ENCODE measurements at places on chromosomes 12 and 14.

- DNase-seq, result no peak
Observed at GRCh38 chr14:99722741-99723140, 38.6 kb downstream of the CYP46A1 start.

GRCh38 chr12:12717586-12718380, 615 bp downstream of the CDKN1B start:
- no peak for DNase-seq

DNA sequence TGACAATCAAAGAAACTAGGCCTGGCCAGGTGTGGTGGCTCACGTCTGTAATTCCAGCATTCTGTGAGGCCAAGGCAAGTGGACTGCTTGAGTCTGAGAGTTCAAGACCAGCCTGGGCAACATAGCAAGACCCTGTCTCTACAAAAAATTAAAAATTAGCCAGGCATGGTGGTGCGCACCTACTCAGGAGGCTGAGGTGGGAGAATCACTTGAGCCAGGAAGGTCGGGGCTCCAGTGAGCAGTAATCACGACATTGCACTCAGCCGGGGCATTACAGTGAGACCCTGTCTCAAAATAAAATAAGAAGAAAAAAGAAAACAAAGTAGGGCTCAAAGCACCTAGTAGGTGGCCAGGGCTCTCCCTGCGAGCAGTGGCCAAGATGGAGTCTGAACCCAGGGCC, 79.1 kb downstream of the CHGA start:
- no peak for DNase-seq

DNA sequence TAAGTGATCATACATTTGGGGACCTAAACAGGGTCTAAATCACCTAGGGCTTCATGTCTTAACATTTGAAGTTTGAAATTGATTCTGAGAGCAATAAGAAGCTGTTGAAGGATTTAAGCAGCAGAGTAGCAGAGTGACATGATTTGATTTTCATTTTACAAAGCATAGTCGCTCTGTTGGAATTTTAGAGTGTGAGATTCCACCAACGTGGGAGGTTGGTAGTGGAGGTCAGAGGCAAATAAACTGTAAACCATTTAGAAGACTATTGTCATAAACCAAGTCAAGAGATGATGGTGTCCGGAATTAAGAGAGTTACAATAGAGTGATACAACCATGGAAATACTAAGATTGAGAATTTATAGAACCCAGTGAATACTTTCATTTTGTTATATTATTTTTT, 52.7 kb upstream of the ZDHHC17 start:
- DNase-seq, result no peak

DNA sequence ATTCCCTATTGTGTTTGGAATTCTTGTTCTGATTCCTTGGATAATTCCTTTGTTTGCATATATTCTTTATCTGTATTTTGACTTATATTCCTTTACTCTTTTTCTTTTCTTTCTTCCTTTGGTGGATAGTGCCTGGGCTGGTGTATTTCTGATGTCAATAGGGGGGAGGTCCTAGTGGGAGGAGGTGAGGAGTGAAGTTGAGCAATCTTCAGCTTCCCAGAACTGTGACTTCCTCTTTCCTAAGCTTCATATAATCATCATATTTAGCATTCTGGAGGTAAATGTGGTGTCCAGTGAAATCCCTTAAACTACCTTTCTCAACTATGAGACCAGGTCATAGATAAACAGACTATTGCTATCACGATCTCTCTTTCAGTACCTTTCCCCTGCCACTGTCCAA, 29.6 kb upstream of the TBPL2 start:
- DNase-seq, result no peak

GRCh38 chr12:124867401-124867930, 3.8 kb upstream of the SCARB1 start:
- no peak for DNase-seq

DNA sequence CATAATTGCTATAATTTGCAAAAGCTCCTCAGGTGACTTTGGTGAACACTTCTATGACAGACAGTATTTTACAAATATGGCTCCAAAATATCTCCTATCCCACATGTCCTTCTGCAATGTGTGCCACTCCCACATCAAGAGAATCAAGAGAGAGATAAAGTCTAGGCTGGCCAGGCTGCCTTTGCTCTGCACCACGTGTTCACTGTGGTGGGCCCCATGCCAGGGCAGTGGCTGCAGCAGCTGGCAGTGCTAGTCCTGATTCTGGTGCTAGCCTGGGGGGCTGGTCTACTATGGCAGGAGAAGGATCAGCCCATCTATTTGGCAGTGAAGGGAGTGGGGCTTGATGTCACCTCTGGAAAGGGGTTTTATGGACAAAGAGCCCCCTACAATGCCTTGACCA, 86.3 kb downstream of the DRAM1 start:
- no peak for DNase-seq

DNA sequence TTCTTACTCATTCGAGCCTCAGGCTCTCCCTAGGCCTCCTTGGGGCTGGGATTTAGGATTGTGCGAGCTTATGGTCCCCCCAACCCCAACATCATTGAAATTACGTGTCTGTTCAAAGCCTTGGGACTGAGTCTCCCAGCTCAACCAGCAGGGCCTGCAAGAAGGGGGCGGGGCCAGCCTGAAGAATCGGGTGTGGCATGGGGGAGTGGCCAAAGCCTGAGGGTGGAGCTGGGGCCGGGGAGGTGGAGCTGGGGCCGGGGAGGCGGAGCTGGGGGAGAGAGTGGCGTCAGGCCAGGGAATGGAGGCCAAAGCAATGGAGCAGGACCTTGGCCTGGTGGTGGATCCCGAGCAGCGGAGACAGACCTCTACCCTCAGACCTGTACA, 24.3 kb upstream of the HSPB8 start:
- DNase-seq, result no peak

GRCh38 chr12:62903151-62903550, 31.8 kb downstream of the PPM1H start:
- no peak for DNase-seq

DNA sequence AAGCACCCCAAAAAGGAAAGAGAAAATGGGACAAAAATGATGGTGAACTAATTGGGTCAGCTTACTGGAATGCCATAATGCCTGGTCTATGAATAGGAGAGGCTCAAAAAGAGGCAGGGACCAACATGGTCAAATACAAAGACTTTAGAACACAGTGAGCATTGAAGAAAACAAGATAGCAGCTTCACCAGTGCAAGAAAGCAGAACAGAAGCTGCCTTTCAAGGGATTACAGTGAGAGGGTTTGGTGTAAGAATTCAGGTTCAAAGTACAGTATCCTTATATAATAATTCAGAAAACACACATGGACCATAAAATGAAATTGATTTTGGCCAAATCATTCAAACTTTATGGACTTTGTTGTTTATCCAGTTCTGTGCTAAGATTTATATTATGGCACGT, 162.1 kb downstream of the NAV3 start:
- DNase-seq, result no peak

DNA sequence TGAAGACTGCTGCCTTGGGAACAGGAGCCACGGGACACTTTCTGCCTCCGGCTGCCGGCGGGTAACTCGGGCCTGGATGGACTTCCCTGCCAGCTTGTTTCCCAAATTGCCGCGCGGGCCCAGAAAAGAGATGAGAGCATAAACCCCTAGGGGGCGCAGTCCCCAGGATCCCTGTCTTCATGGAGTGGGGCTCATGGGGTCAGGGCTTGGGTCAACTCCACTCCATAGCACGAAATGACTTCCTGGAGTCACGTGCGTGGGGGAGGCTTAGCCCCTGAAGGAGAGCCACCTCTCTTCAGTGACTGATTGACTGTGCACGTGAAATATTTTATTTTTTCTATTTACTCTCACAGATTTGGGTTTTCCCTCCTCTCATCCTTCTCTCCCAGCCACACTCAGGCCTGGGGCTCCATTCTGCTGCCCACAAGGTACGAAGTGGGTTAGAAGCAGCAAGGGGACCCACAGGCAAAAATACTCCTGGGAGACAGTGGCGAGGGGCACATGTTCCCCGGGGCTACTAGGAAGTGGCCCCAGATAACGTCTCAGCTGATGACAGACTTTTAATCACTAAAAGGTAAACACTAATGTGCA, 10.0 kb downstream of the PGF start:
- no peak for DNase-seq

DNA sequence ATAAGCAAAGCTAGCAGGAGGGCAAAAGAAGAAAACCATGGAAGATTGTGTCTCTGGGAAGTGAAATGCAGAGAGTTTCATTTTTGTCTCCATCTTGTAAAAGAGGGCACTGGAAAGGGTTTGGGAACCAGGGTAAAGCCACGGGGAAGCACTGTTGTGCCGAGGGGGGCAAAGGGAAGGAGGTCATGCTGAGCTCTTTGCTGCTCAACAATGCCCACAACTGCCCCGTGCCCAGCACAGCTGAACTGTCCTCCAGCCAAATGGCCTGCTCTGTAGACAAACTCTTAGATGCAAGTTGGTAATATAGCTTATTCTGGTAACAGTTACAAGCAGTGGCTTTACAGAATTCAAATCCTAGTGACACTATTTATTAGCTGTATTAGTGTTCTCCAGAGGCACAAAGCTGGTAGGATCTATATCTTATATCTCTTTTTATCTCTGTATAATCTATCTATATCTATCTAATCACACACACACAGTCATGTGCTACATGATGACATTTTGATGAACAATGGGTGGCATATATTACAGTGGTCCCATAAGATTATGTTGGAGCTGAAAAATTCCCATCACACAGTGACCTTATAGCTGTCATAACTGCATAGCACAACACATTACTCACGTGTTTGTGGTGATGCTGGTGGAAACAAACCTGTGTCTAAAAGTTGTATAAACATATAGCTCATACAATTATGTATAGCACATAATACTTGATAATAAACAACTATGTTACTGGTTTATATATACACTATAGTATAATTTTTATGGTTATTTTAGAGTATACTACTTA, 203.4 kb upstream of the DDHD1 start:
- no peak for DNase-seq

- no peak for DNase-seq
Observed at GRCh38 chr14:98782062-98782461, 489.9 kb downstream of the BCL11B start.

DNA sequence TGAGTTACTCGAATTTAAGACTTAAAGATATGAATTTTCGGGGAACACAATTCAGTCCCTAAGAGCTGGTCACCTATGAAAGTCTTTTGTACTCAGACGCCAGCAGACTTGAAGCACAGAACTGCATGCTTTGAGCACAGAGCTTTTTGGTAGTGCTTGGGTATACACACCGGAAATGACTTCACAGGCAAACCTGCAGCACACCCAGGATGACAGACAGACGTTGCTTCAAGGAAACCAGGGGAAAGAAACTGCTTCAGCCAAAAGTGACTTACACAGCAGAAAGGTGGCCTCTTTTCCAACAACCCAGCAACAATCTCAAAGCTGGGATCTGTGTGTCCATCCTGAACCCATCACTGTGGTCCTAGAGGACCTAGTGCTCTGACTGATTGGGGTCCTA, 975.1 kb downstream of the AACS start:
- DNase-seq, result no peak

- DNase-seq, result no peak
Observed at GRCh38 chr14:90056826-90057225, 5.0 kb upstream of the KCNK13 start.

DNA sequence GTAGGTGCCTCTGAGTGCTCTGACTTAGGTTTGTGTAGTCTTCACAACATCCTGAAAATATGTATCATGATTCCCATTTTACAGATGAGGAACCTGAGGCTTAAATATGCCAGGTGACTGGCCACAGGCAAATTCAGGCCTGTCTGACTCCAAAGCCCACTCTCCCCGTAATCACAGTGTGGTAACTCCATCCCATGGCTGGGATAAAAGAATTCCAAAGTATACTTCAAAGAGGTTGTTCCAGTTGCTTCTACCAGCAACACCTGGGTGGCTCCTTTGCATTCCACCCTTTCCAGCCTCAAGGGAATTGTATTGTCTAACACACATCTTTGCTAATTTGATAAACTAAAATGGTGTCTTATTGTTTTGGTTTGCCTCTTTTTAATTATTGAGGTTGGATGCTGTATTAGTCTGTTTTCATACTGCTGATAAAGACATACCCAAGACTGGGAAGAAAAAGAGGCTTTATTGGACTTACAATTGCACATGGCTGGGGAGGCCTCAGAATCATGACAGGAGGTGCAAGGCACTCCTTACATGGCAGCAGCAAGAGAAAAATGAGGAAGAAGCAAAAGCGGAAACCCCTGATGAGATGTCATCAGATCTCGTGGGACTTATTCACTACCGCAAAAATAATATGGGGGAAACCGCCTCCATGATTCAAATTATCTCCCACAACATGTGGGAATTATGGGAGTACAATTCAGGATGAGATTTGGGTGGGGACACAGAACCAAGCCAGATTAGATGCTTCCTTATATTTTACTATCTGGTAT, 9.9 kb upstream of the CHST11 start:
- no peak for DNase-seq

GRCh38 chr12:112524676-112525425, 106.1 kb downstream of the PTPN11 start:
- no peak for DNase-seq

DNA sequence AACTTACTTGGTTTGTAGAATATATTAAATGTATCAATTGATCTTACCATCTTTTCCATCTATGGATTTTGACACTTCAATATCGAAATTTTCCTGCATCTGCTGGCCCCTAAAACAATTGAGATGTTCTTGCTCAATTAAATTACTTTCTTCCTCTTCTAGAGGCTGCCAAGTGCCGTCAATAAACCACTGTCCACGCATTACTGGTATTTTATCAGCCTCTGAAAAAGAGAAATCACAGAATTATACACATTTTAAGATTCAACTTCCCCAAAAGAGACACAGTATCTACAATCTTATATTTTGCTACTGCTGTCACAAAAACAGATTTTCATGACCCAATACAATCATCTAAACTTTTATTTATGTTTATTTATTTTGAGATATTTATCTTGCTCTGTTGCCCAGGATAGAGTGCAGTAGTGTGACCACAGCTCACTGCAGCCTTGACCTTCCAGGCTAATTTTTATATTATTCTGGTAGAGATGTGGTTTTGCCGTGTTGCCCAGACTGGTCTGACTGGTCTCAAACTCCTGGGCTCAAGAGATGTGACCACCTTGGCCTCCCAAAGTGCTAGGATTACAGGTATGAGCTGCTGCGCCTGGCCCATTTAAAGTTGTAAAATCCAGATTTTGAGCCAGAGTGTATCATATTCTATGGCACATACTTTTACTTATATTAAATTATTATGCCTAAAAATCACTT, 49.3 kb downstream of the DDHD1 start:
- DNase-seq, result no peak

- DNase-seq, result no peak
Observed at GRCh38 chr12:57584690-57585089, 6.3 kb upstream of the PIP4K2C start.

GRCh38 chr12:49636979-49637755, 13.8 kb downstream of the PRPF40B start:
- no peak for DNase-seq

Measured in left renal cortex interstitium (tissue), 4 donors.